ENCODE measurements at places on chromosomes 2 and 18.

DNA sequence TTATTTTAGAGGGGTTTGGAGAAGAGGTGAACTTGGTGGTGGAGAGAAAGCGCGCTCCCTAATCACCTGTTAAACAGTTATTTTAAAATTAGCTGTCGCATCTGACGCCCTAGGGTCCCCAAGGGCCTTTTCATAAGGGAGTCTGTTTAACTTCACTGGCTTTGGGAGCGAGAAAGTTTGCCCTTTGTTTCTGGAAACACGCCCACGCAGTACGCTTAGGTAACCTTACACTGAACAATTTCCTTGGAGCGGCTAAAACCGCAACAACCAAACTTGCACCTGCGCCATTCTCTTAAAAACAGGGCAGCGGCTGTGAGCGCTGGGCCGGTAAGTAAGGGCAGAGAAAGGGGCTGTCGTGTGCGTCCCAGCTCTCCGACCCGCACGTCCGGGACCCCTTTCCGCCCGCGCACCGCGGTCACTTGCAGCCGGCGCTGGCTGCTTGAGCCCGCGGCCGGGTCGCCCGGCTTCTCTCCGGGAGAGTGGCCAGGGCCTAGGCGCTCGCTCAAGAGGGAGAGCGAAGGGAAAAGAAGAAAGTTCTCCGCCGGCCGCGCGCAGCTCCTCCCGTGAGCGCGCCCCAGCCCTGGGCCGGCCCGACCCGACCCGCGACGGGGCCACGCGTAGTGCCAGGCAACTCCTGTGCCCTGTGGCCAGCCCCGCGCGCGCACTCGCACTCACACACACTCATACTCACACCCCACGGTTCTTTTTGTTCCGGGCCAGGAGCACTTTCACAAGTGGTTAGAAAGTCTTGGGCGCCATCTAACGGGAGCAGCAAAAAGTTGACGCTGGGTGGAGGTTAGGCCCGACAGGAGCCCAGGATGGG lies 19.2 kb downstream of the POU3F3 start:
- peak; percentile 8 for DNase-seq

DNA sequence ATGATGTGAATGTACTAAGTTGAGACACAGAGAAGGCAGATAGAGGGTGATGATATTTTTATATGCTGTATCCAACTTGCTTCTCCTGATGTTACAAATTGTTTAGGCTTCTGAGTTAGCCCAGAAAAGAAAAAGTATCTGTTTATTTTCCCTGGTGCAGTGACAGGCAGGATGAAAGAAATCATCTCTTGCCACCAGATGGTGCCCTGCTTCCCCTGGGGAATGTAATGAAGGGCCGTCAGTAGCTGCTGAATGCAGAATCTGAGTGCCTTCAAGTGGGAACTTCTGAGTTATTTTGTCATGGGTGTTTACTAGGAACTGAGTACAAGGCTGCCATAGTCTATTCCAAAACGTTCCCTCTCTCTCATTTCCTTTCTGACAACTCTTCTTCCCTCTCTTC lies 525.6 kb downstream of the MBD2 start:
- DNase-seq = no peak

GRCh38 chr18:61535401-61535800 lies 202.2 kb downstream of the CDH20 start:
- no peak for DNase-seq

- DNase-seq = no peak
These were observed 42.6 kb downstream of the MCFD2 start for GRCh38 chr2:46872902-46873603.

DNA sequence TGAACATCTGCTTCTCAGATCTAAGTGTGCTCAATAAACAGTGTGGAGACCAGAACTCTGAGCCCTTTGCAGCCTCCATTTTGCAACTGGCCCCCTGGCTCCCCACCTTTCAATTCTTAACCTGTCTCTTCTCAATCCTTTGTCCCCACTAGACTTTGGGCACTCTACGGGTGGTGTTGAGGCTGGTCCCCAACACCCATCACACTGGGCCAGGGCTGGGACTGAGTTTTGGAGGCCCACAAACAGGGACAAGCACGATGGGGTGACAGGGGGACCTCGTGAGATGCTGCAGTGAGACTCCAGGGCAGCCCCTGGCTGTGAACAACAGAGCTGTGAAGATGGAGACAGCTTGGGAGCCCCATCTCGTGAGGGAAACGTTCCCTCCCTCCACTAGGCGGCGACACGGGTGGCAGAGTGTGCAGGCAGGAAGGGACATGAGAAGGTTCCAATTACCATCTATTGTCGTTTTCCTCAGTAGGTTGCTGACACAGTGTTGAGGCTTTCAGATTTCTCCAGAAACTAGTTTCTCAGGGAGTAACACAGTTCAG lies 1.2 kb downstream of the ANKMY1 start:
- DNase-seq = no peak

Data from DMS79 treated with DMSO at 0.1 percent for 48 hours (cell line).